AG08396 (cell line): ENCODE measurements at places on chromosomes 12 and 14.

GRCh38 chr12:112011685-112012084, 1.3 kb downstream of the TMEM116 start:
- no peak for DNase-seq

DNA sequence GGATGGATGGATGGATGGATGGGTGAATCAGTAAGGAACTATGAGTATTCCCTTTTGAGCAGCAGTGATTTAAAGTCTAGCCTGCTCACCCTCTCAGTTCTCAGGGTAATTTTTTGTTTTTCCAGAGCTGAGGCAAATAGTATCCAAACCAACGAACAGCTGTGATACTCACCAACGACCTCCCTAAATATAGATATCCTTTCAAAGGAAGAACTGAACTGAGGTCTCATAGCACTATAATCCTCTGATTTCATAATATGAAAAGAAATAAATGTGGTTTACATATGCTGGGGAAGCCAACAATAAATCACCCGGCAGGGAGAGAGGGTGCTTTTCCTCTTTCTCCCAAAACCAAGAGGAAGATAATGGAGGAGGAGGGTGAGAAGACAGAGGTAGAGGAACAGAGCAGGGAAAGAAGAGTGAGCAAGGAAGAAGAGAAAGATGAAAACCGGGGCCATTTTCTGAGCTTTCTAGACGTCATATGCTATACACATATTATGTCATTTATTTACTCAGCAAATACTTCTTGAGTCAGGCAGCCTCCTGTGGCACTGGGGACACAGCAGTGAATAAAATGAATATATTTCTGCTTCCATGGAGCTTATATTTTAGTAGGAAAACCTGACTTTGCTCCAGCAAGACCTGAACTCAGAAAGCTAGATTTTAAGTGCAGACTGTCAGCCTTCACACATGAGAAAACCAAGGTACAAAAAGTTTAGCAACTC, 710.7 kb upstream of the TBX3 start:
- DNase-seq: no peak

GRCh38 chr12:116616536-116617248, 57.5 kb downstream of the MAP1LC3B2 start:
- no peak for DNase-seq

- no peak for DNase-seq
Measured at GRCh38 chr12:114500775-114501473, 95.0 kb upstream of the TBX5 start.

DNA sequence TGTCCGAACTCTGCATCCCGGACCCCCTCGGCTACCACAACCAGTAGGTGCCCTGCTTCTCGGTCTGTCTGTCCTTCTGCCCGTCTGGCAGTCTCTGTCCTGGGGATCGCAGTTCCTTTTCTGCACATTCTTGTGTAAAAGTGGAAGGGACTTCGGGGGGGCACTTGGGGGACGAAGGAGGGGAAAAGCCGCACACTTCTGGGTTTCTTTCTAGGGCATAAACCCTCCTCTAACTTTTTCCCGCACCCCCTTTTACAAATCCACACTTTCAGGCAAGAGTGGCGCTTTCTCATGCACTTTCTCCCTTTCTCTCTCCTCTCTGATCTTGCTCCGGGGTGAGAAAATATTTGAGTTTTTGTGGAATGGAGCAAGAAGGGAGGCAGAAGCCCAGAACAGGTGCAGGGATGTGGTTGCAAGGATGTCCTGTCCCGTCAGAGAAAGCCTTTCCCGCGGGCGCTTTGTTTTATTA, 506 bp downstream of the ESRRB start:
- DNase-seq: no peak

DNA sequence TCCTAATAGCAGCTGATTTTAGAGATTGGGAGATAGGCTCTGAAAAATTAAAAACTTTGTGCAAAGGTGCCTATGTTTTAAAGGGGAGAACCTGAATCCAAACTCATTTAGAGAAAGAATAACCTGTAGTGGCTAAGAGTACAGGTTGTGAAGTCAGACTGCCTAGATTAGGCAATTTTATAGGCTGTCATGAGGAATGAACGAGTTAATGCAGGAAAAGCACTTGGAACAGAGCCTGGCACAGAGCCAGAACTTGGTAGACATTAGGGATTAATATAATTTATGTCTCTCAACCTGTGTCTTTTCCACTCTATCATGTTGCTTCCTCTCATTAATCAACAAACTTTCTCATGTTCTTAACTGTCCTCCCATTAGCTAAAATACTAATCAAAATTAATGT, 98.1 kb downstream of the WIF1 start:
- no peak for DNase-seq

GRCh38 chr14:22465201-22465840, 123.7 kb downstream of the DAD1 start:
- no peak for DNase-seq

- DNase-seq: no peak
Measured at GRCh38 chr14:67553547-67553946, 20.5 kb downstream of the PLEKHH1 start.

- DNase-seq: no peak
Measured at GRCh38 chr12:54437243-54437642, 18.2 kb upstream of the ITGA5 start.

GRCh38 chr14:24438223-24439097, 4.1 kb downstream of the SDR39U1 start:
- DNase-seq: no peak

DNA sequence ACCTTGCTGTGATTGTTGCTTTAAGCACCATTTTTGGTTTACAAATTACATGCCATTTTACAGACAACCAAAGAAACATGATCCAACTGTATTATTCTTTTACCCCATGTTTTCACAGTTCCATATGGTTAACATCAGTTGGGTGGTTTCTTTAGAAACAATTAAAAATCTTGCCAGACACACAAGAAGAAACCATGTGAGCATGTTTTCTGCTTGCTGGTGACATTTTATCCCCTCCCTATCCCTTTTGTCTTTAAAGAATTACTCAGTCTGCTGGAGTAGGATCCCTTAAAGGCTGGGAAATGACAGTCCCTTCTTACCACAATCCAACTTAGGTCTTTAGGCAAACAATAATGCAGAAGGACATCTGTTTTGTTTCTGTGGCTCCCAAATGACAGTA, 121.8 kb upstream of the PLXNC1 start:
- DNase-seq: no peak

GRCh38 chr14:75002392-75003249, at the start of gene EIF2B2:
Gene EIF2B2 (plus strand): TSS chr14:75002921. CDS start chr14:75002991, 70 bp downstream.
- DNase-seq: peak; percentile 95

GRCh38 chr14:103332143-103332919, 1.7 kb upstream of the EIF5 start:
- DNase-seq: no peak

GRCh38 chr12:32084017-32084688, 22.5 kb upstream of the BICD1 start:
- DNase-seq: no peak

- no peak for DNase-seq
Measured at GRCh38 chr14:80927083-80927989, 14.2 kb downstream of the CEP128 start.

GRCh38 chr14:58401587-58401986, 5.9 kb downstream of the TOMM20L start:
- DNase-seq: no peak

GRCh38 chr14:88248606-88249005, 74.5 kb downstream of the KCNK10 start:
- no peak for DNase-seq
